ENCODE measurements at places on chromosomes 13 and 19.

- DNase-seq = no peak
Measured at GRCh38 chr13:94056362-94056990, 423.0 kb downstream of the DCT start.

GRCh38 chr19:28884786-28885476, 328.0 kb downstream of the UQCRFS1 start:
- DNase-seq = no peak

- DNase-seq = peak; percentile 66
Measured at GRCh38 chr13:96771486-96772367, 222.5 kb downstream of the OXGR1 start.

DNA sequence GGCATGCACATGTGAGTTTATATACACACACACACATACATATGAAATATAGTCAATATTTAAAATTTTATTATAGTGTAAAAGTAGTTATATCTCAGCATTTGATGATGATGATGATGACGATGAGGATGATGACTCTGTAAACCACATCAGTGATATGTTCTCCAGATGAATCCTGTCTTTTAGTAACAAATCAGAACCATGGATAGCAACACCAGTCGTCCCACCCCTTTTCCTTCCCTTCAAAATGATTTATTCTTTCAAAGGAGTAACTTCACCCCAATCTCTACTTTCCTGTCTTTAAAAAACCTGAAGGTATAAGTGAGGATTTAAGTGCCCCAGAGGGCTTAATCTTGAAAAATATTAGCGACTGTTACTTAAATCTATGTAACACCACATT, 74.1 kb downstream of the DCLK1 start:
- no peak for DNase-seq

Measured in COR-L47 (cell line).